Fibroblast of lung (primary cell): ENCODE measurements at places on chromosomes 4 and X.
A peak's percentile ranks its signal among the peaks of the same experiment; 100 is the strongest.

DNA sequence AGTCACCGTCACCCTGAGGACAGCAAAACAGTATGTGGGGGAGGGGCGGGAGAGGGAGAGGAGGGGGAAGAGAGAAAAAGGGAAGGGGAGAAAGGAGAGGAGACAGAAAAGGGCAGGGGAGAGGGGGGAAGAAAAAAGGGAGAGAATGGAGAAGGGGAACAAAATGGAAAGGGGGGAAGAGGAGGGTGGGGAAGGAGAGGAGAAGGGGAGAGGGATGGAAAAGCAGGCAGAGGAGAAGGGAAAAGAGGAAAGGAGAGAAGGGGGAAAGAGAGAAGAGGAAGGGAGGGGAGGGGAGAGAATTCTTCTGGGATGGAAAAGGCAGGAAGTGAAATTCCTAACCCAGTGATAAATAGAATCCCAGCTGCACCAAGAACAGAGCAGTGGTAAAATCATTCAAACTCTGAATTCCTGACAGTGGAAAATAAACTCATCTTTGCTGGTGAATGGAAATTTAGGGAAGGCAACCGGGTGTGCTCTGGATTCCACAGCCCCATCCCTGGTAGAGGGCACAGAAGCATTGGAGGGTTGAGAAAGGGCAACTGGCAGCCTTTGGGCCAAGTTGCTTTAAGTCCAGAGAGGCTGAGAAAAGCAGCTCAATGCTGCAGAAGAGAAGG lies 244.2 kb downstream of the BCOR start:
- no peak for DNase-seq

DNA sequence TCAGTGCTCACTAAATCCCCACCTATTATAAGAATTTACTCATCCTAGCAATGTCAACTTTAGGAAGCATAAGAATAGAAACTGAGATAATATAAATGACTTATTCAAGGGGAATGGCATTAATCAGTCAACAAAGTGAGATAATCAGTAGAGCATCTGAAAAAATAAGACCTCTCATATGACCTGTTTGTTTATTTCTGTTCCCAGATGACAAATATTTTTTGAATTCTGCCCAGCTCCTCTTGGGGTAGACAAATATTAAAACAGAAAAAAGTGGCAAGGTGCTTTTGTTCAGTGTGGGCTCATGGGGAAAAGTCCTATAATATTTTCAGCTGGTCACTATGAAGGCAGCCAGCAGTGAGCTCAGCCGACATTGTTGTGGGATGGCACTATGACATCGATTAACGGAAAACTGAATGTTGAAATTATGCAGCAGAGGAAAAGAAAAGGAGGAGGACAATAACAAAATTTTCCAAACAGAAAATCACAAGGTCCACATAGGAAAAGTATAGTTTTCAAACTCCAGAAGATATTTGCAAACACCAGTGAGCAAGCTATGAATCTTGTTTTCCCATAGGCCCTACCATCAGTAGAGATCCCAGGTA lies 109.6 kb downstream of the ANXA3 start:
- DNase-seq: no peak

DNA sequence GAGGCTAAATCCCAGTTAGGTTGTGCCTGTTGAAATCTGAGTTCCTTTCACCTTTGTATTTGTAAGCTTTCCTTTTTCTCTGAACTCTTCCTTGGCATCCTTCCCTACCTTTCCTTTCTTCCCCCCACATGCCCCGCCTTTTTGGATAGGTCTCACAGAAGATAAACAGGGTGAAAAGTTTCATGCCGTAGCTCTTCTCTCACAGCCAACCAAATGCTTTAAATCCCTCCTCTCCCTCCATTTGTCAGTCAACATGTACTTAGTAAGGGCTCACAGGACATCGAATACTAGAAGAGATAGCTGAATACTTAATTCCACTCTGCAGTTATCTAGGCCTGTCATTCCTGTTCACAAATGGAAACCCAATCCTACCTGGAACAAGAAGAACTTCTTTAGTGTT lies 107.1 kb upstream of the BMPR1B start:
- DNase-seq: no peak

DNA sequence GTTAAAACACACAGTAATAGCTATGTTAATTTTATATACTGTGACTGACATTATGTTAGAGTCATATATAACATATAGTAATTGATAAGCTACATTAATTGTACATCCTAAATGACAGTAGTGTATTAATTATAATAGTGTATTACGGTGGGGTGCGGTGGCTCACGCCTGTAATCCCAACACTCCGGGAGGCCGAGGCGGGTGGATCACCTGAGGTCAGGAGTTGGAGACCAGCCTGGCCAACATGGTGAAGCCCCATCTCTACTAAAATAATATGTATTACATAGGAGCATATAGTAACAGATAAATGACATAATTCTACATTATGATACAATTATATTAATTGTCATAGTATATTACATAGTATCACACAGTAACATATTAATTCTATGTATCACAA lies 12.2 kb downstream of the ASMTL start:
- DNase-seq: no peak

- no peak for DNase-seq
These were observed 65.2 kb upstream of the UGT2B10 start for GRCh38 chr4:68750555-68750954.

DNA sequence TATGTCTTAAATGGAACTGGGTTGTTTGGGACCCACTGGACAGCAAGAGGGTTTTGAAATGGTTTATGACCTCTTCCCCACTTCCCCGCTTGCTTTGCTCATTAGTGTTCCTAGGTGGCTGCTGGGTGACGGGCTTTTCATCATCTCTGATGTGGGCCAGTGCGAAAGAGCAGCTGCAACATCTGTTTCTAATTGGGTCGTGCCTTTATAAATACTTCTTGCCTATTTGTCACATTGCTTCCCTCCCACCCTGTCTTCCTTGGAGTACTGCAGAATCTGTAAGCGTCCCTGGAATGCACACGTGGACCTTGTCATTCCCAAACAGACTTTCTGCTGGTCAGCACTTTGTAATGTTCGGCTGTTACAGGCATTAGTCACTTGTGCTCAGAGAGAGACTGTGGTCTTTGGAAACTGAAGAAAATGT lies 35.2 kb downstream of the SEPTIN11 start:
- DNase-seq: peak; percentile 100
